COR-L47 (cell line): ENCODE measurements at places on chromosomes 4 and X.
A peak's percentile ranks its signal among the peaks of the same experiment; 100 is the strongest.

GRCh38 chr4:124754681-124755080 is 42.1 kb upstream of the ANKRD50 start:
- DNase-seq = no peak

DNA sequence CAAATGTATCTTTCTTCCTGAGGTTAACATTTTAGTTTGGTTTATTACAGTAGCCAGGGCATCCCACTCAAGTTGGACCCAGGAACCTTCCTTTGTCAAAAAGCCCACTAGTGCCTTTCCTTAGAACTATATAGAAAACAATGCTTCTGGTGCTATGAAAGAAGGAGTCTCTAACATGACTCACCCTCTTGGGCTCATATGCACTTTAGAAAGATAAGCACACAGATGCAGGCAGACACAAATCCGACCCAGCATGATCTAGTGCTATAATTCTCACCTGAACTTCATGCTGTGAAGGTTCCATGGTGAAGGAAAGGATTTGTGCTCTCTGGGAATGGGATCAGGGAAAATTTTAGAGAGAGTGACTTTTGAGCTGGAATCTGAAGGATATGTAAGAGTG is 289.4 kb downstream of the ANKRD50 start:
- DNase-seq = no peak

DNA sequence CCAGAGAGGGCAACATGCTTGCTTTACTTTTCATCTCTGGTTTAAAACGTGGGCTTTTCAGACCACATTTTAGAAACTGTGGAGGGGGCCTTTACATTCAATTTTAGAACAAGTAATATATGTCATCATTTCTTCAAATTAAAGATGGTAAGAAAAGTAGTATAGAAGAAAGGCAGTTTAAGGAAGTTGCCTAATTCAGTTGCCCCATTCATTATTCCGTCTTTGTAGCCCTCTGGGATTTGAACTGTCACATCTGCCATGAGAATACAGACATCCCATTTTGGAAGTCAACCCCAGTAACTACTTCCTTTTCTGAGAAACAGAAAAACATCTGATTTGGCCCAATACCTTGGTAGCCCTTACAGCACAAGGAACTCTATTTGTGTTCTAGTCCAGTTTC is 61.2 kb downstream of the PASD1 start:
- DNase-seq = no peak

GRCh38 chr4:185143601-185143969 is 519 bp downstream of the SLC25A4 start:
- DNase-seq = peak; percentile 26

GRCh38 chr4:15333692-15334633 is 93.9 kb upstream of the C1QTNF7 start:
- no peak for DNase-seq

- DNase-seq = no peak
Measured at GRCh38 chrX:121114691-121115090, 67.3 kb downstream of the GLUD2 start.

GRCh38 chr4:164748375-164748774 is 5.6 kb upstream of the SMIM31 start:
- DNase-seq = no peak

GRCh38 chrX:147378767-147379166 is 533.0 kb upstream of the FMR1 start:
- no peak for DNase-seq

GRCh38 chrX:2592279-2592678 is 91.5 kb upstream of the DHRSX start:
- no peak for DNase-seq

DNA sequence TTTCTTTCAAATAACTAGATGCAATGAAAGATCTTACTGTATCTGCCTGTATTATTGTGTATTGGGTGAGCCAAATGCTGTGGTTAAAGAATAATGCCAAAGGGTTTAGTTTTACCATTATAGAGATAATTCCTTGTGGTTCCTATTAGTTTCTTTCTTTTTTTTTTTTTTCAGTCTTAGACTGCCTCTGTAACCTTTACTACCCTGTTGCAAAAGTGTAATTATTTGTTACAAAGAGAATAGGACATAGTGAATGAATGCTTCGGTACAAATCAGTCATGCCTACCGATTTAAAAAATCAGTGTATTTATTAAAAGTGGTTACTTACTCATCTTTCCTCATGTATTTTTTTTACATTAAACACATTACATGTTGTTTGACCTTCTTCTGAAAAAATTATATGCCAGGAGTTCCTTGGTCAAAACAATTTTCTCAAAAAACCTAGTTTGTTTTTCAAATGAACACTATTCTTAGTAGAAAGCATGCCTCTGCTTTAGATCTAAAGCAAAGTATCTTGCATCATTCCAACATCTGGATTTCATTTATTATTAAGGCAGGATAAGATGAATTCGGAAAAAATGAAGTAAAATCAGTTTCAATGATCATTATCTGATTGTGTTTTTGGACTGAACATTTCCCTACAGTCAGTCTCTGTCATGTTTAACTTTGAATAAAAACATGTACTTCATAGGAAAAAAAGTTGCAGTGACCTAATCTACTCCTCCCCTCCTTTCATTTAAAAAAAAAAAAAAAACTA is 21.2 kb upstream of the SYNPO2 start:
- no peak for DNase-seq

GRCh38 chr4:117773064-117773936 is 261.0 kb upstream of the NDST3 start:
- DNase-seq = no peak
